ENCODE measurements at places on chromosomes 7 and 10. TPM values are rescaled to one million over a fixed set of nuclear protein-coding genes. Genes with fewer than 3 reads are reported as not detected.

Gene PSD
- 0.31 TPM for total RNA-seq

Gene TSPAN33
- total RNA-seq: 1.8 TPM

Gene VPS37D
- total RNA-seq: 9.8 TPM

Gene FFAR4
- not detected for total RNA-seq

DNA sequence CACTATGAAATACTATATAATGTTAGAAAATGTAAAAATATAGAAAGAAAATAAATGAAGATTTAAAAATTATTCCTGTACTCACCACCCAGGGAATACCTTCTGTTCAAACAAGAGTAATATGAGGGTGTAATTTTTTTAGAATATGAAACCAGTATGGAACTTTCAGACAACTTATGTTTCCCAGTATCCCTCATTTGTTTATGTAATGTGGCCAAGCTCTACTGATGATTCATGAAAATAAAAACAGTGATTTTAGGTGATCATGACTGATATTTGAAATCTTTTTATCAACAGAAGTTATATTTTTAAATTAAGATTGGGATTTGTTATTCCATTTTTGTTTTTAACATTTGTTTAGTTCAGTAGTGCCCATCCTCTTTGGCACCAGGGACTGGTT, 18.8 kb downstream of the SLK start:
- DNase-seq: no peak

DNA sequence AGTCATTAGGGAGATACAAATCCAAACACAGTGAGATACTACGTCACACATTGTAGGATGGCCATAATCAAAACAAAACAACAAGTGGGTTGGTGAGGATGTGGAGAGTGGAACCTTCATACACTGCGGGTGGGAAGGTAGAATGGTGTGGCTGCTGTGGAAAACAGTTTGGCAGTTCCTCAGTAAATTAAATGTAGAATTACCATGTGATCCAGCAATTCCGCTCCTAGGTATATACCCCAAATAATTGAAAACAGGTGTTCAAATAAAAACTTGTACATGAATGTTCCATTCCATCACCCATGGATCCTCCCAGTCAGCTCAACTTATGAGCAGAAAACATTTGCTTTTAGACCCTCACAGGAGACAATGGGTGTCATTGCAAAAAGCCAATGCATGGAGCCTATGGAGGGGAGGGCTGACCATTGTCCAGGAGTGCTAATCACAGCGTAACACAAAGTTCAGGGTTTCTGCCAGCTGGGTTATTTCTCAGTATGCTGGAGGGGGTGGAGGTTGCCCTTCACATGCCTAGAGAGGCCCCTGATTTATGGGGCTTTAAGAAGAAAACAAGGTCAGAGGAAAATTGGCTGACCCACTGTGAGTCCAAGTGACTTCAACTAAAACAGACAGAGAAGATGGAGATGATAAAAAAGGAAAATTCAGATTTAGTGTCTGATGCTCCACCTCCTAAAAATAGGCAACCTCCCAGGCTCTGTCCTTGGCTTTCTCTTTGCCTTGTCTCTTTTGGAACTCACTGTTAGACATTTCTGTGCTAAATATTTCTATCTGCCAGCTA, 124.1 kb downstream of the WDR11 start:
- DNase-seq: no peak

DNA sequence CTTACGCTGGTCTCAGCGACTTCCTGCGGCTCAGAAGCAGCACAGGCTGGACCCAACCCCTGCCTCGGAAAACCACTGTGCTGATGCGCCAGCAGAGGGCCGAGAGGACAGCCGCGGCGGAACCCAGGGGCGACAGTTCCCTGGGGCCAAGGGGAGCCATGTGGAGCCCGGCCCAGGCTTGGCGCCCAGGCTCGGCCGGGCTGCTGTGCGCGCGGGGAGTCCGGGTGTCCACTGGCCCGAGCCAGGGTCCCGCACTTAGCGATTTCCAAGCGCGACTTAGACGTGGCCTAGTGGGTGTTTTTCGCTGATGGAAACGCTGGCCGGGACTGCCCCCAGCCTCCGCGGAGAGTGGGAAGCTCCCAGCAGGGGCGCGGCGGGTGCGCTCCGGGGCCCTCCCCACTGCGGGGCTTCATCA, 18.6 kb upstream of the ZNF32 start:
- DNase-seq: no peak

- no peak for DNase-seq
Observed at GRCh38 chr7:27922907-27923641, 183.1 kb downstream of the TAX1BP1 start.

GRCh38 chr7:100407285-100408180, 21.0 kb downstream of the ZCWPW1 start:
- peak; percentile 47 for DNase-seq
